Hematopoietic multipotent progenitor cell (in vitro differentiated cells): ENCODE measurements at places on chromosomes 11 and 22. TPM values are rescaled to one million over a fixed set of nuclear protein-coding genes. Genes with fewer than 3 reads are reported as not detected.
A peak's percentile ranks its signal among the peaks of the same experiment; 100 is the strongest.

DNA sequence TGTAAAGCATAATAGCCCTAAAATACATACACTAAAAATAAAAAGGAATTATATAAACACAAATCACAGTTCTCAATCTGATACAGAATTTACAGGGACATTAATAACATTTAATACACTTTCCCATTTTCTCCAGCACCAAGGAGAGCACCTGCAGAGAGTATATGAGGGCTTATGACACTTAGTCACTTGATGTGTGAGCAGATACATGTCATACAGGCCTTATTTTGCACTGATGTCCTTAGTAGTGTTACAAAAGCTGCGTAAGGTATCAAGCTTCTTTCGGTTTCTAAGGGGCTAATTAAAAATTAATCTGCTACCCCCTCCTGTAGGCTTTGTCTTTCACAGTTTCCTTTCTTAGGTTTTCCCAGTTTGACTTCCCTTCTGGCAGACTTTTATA is 61.3 kb downstream of the TRIM44 start:
- no peak for DNase-seq

DNA sequence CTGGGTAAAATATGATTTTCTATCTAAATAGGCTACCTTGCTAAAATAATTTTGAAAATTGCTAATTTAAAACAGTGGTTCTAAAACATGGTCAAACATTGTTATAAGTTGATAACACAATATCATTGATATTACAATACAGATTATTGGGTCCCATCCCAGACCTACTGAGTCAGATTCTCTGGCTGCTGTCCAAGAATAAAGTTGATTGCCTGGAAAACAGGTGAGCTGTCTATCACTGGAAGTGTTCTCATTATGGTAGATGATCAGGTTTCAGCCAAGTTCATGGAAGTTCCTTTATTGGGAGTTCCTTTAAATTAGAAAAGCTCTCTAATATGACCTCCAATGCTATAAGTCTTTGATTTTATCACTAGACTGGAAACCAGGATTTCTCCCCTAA is 52.3 kb downstream of the SC5D start:
- no peak for DNase-seq

DERL3 gene
- 6.7 TPM for total RNA-seq

GRCh38 chr22:30332994-30333706 is 6.4 kb upstream of the TBC1D10A start:
- no peak for DNase-seq

GRCh38 chr22:43447380-43447779 is 35.6 kb downstream of the MPPED1 start:
- no peak for DNase-seq

DNA sequence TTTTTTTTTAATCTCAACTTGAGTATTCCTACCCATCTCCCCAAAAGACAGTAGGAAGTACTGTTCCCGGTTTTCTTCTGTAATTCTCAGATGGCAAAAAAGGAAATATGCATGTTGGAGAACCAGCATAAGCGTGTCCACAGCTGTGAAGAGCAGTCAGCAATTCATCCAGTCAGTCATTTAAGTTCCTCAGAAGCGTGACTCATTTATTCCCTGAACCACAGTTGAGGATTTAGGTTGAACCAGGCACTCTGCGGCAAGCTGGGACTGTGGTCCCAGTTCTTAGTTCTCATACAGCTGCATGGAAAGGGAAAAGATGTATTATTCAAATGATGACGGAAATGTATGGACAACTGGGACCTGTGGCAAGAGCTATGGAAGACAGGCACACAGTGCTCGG is 61.0 kb upstream of the MYO18B start:
- no peak for DNase-seq

DENND5A gene
- 433 TPM for total RNA-seq

CCDC81 gene
- under 0.01 TPM for total RNA-seq

KDM4E gene
- not detected for total RNA-seq

DNA sequence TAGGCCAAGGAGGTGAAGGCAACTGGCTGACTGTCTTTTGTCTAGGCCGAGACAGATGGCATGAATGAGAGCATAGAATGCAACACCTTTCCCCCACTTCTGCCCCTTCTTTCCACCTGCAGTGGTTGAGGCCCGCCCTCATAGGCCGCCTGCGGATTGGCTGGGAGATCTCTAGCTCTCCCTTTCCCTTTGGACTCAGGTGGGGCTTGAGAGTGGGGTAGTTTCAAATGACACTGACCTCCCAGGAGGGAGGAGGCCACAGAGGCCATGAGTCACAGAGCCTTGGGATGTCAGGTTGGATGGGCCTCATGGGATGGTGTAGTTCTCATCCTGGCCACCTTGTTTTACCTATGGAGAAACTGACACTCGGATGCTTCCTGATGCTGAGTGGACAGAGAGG is 9.1 kb downstream of the MICAL2 start:
- no peak for DNase-seq

RCOR2 gene
- 0.54 TPM for total RNA-seq

GRCh38 chr22:28417431-28417830 is 262.2 kb downstream of the TTC28 start:
- no peak for DNase-seq

CEP164 gene
- 17.2 TPM for total RNA-seq

- no peak for DNase-seq
Observed at GRCh38 chr22:36822581-36822980, 5.7 kb upstream of the PVALB start.

TSSK2 gene
- not detected for total RNA-seq

GRCh38 chr11:106305458-106305857 is 228.0 kb downstream of the AASDHPPT start:
- no peak for DNase-seq

DNA sequence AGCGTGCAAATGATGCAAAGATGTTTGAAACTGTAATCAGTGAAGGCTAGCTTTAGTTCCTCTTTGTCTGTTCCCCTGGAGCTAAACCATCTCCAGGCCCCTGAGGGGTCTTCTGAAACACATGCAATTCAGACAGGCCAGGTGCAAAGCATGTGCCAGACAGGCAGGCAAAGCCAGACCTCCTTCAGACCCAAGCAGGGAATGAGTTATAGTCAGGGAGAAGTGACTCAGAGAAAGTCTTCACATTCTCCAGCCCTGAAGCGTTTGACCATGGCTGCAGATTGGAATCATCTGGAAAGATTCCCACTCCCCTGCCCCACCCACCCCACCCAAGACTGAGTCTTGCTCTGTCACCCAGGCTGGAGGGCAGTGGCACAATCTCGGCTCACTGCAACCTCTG is 187.0 kb upstream of the ISX start:
- DNase-seq = no peak

B3GAT3 gene
- total RNA-seq = 36.4 TPM

NUDT22 gene
- 60.1 TPM for total RNA-seq

- DNase-seq = peak; percentile 89
Observed at GRCh38 chr22:44026630-44027511, 2.8 kb downstream of the PARVB start.

- no peak for DNase-seq
Observed at GRCh38 chr11:87265132-87265531, 227.4 kb downstream of the TMEM135 start.

SIDT2 gene
- 32.0 TPM for total RNA-seq

GRCh38 chr22:41524809-41525449 is 19.3 kb downstream of the POLR3H start:
- DNase-seq = peak; percentile 30

DNA sequence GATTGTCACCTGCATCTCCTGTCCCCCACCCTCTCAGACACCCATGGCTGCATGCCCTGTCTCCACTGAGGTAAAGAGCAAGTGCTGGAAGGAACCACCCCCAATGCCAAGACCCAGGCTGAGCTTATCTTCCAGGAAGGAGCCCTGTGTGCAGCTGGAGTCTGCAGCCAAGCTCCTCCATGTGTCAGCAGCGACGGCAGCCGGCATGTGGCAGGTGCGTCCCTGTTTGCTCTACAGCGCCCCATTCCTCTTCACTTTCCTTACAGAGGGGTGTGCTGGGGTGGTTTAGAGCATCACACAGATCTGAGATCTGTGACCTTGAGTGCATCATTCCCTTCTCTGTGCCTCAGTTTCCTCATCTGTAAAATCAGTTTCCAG is 7.7 kb upstream of the MN1 start:
- DNase-seq = peak; percentile 86

DNA sequence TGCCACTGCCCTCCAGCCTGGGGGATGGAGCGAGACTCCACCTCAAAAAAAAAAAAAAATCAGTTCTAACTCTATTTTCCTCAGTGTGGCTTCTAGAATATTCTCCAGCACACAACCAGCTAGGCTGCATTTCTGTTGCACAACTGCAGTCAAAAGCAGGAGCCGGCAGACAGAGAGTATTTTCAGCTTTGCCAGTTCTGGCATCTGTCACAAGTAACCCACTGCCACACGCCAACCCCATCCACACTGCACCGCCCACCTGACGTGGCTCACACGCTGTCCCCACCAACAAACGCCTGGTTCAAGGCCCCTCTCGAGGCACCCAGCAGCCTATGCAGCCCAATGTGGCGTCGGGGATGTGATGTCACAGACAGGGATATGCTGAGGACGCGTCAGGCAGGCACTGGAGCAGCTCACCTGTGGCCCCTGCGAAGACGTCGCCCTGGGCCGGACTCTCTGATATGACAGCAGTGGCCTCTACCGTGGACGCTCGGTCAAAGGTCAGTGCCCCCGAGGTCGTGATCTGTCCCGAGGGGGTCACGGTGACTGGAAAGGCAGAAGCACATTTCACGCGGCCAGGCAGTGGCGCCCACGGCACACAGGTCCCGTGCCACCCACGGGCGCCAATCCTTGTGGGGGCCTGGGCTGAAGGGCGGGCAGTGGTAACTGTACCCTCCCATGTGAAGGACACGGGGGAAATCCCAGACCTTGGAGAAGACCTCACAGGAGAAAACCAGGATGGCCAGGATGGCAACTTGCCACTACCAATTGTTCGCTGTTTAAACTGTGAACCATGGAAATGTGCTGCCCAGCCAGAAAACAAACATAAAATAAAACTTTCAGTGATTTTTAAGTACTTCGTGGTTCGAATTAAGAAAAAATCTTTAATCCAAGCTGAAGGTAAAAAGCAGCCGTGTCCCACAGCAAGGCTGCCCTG is 15.5 kb downstream of the DEAF1 start:
- no peak for DNase-seq

DNA sequence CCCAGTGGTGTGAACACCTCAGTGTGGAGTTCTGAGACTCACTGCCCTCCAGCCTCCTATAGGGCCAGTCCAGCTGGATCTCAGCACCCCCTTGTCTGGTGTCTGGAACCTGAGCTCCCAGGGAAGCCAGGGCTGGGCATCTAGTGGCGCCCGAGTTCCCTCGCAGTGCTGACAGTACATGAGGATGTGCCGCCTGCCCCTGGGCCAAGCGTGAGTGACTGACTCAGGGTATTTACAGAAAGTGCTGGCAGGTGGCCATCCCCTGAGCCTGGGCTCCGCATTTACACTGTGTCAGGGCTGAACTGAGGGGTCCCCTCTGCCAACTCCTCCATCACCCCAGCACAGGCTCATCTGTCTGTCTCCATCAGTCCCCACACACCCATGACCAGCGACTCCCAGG is 185.3 kb downstream of the BRD1 start:
- no peak for DNase-seq

KDM4D gene
- total RNA-seq = 1.3 TPM

DMC1 gene
- 2.2 TPM for total RNA-seq

GRCh38 chr22:26430600-26430999 is 1.5 kb downstream of the ASPHD2 start:
- no peak for DNase-seq

DNA sequence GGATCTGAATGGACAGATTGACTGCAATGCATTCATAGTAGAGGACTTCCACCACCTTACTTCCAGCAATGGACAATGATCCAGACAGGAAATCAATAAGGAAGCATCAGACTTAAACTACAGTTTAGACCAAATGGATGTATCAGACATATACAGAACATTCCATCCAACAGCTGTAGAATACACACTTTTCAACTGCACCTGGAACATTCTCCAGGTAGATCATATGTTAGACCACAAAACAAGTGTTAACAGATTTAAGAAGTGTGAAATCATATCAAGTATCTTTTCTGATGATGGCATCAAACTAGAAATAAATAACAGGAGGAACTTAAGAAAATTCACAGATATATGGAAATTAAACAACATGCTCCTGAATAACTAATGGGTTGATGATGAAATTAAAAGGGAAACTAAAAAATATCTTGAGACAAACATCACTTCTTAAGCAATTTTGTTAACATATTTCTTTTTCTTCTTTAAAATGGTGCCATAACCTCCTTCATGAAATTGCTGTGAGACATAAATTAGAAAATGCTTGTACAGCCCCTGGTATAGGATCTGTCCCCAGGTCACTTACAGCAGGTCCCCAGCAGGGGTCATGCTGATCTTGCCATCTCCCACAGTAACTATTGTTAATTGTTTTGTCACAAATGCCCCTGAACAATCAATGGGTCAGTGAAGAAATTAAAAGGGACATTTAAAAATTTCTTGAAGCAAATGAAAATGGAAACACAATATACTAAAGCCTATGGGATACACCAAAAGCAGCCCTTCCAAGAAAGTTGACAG is 100.0 kb upstream of the OR4B1 start:
- DNase-seq = peak; percentile 12

DNA sequence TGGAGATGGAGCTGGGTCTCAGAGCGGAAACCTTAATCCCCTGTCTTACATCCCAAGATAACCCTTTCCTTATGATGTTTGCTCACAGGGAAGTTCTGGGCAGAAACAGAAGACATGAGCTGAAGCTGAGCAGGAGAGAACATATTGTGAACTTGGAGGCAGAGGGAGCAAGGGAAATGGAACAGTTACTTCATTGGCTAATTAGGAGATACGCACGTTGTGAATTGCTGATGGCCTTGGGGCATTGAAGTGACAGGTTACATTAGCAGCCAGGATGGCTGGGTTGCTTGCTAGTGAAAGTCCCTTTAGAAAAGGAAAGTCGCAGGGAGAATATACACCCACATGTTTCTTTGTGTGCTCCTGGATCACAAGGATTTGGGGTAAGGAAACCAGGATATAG is 48.7 kb downstream of the TENM4 start:
- DNase-seq = no peak

GRCh38 chr11:35914816-35915215 is 29.0 kb upstream of the LDLRAD3 start:
- peak; percentile 33 for DNase-seq

DNA sequence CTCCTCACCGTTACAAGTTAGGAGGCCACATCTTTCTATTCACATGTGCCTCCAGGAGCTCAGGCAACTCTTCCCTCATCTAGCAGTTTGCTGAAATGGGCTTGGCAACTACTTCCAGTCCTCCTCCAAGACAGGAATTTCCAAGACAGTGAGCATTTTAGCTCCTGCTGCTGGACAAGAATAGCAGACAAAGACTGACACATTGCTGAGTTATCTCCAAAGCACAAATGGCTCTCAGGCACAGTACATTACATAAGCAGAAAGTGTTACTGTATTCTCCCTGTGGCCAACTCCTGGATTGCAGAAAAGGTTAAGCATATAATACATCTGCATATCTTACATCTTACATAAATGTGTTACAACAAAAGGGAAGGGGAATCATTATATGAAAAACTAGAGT is 83.2 kb upstream of the POU2AF2 start:
- DNase-seq = no peak

GRCh38 chr11:27535103-27535502 is 28.5 kb upstream of the LIN7C start:
- no peak for DNase-seq

P4HA3 gene
- total RNA-seq = 0.27 TPM

DNA sequence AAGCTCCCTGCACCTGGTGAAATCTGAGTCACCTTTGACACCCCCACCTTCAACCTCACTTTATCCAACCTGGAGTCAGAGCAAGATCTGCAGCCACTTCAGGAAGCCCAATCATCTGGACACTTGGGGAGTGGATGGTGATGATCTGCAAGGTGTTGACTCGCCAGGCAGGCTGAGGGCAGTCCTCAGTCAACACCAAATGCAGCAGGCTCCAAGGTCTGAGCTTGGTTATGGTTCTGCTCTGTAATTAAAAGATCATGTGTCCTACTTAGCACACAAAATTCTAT is 446.9 kb downstream of the BRD1 start:
- no peak for DNase-seq
